Activated T-helper 2 cell treated with anti-CD3 and anti-CD28 coated beads, Interferon-gamma antibody, Interleukin-2, Interleukin-4, amounts not matched to agents 10 μg/mL and 5 μg/mL and 100 μg/mL, durations not matched to agents 14 hours and 24 hours and 36 hours (primary cell): ENCODE measurements at places on chromosomes 12 and 14. TPM values are rescaled to one million over a fixed set of nuclear protein-coding genes. Genes with fewer than 3 reads are reported as not detected.

GRCh38 chr14:100813291-100813690 is 12.6 kb upstream of the MEG3 start:
- DNase-seq, result no peak

DNA sequence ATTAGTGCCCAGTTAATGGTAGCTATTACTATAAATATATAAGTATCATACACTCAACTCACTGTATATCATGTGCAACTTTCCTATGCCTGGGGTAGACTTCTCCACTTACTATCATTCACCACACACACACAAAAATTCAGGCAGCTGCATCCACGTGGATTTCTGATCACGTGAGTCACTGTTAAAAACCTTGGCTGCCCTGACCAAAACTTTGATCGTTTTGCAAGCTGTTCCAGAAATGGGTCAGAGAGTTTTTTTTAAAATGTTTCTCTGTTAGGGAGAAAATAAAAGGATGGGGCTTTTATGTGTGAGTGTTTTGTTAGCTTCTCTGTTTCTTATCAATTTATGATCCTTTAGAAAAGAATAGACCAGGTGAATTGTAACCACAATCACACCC is 198.2 kb upstream of the CNOT2 start:
- DNase-seq, result no peak

RILPL1 gene
- total RNA-seq, result 5.9 and 6.0 TPM in 2 replicates

DNA sequence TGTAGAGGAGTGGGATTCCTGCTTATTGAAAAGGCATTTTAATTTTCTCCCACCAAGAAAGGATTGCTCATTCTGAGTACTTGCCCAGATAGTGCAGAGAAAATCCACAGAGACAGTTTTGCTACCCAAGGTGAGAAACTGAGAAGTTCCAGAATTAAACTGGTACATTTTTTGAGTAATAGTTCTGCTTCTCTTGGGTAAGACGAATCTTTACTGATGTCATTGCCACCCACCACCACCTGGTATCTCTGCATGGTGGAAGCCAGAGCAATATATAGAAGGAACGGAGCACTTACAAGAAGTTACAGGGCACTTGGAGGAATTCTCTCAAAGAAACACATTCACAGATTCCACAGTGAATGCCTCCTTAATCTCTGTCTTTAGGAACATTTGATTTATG is 20.7 kb upstream of the FRMD6 start:
- DNase-seq, result no peak

GRCh38 chr12:15966426-15966825 is 55.3 kb downstream of the DERA start:
- DNase-seq, result no peak

- DNase-seq, result no peak
These were observed 79.7 kb downstream of the PTPRR start for GRCh38 chr12:70840656-70841350.

- no peak for DNase-seq
These were observed 9.3 kb upstream of the DENND5B start for GRCh38 chr12:31600252-31600651.

- no peak for DNase-seq
These were observed 21.4 kb downstream of the CLSTN3 start for GRCh38 chr12:7151532-7151931.

ANKRD33 gene
- total RNA-seq, result not detected in 2 replicates

- no peak for DNase-seq
These were observed 7.9 kb downstream of the C2CD5 start for GRCh38 chr12:22536346-22536945.

FAM186B gene
- 0.30 and 0.37 TPM in 2 replicates for total RNA-seq

GRCh38 chr14:98444077-98444476 is 827.9 kb downstream of the BCL11B start:
- no peak for DNase-seq

DNA sequence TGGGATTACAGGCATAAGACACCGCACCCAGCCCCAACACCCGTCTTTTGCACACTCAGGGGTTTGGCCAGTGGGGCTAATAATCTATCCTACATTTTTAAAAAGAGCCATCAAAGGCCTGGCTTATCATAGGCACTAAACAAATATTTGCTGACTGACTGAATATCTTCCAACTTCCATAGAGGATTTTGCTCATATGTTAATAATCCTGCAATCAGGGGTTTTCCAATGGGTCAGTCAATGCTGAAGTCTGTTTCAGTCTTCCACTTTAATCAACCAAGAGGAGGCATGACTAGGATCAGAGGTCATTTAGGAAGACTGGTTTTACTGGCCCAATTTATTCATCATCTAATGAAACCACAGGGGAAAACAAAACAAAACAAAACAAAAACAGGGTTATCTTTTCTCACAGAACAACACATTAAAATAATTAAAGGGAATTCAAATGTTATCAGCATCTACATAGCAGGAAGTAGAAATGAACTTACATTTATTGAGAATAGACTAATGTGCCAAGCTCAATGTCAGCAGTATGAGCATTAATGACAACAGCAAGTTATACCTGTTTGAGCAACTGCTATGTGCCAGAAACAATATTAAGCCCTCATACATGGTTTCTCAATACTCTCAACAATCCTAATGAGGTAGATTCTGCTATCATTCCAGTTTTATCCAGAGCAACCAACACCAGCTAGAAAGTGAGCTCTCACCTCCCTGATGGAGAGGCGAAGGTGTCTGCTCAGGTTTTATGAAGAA is 372.2 kb downstream of the EGLN3 start:
- DNase-seq, result no peak

DNA sequence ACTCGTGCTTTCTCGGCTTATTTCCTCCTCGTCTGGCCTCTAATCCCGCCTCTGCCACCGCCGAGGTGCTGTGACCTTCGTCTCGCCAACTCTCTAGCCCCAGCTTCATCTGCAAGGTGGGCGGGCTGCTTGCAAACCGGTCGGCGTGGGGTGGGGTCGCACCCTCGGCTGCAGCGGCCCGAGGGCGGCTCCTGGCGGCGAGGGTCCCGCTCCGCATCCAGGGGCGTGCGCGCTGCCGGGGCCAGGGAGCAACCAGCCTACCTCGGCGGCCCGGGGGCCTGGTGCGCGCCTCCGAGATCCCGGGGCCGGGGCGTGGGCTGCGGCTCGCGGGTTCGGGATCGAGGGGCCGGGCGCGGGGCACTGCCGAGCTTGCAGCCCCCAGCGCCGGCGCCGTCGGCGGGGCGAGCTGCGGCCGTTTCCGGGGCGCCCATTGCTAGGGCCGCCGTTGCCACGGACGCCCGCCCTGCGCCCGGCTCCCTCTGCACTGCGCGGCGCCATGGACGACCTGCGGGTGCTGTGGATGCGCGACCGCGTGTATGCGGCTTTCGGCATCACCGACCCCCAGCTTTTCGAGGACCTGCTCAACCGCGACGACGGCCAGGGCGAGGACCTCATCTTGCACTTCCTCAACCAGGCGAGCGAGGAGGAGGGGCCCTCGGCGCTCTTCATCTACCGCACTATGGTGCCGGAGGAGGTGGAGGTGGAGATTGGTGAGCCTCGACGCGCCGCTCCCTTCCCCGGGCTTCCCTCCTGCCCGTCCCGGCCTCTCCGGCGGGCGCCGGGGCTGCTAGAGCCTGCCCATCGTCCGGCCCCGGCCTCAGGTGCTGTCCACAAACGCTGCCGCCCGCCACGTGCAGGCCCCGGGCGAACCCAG is at the start of gene DNAH10:
TSS of gene DNAH10 (plus strand) at position 461 of the 874 bp plus-strand sequence. CDS start at position 497, 36 bp downstream.
- no peak for DNase-seq

MEG3 gene
- not detected in 2 replicates for total RNA-seq

GRCh38 chr12:51390891-51391282 is 319 bp downstream of the GALNT6 start:
- no peak for DNase-seq

GRCh38 chr12:33876618-33877017 is 145.7 kb upstream of the ALG10 start:
- no peak for DNase-seq

GRCh38 chr14:51087031-51087441 is 7.9 kb downstream of the TRIM9 start:
- no peak for DNase-seq

DNA sequence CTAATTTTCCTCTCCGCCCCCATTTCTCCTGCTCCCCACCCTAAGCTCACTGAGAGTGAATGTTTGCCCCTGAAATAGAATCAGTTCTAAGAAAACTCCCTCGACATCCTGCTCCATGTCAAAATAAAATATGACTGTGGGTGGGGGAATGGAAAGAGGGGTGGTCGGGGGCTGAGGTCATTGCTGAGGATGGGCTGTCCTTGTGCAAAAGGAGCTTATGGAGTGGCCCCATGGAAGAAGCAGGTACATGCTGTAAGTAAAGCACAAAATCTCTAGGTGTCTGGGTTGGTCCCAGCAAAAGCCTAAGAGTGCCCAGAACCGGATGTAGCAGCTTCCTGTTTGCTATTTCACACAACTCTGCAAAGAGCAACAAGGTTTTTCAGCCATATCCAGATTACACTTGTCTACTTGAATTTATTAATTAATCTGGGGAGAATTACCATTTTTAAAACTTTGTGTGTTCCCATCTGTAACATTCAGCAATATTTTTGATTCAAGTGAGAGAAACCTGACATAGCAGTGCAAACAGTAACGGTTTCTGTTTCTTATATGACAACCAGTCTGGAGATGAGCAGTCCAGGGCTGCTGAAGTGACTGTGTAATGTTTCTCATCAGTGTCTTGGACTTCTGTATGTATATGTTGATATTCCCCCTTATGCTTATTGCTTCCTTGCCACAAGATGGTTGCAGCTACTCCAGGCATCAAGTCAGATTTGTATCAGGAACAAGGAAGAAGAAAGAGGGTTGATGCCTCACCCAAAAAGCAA is 40.4 kb upstream of the GZMB start:
- no peak for DNase-seq

DNA sequence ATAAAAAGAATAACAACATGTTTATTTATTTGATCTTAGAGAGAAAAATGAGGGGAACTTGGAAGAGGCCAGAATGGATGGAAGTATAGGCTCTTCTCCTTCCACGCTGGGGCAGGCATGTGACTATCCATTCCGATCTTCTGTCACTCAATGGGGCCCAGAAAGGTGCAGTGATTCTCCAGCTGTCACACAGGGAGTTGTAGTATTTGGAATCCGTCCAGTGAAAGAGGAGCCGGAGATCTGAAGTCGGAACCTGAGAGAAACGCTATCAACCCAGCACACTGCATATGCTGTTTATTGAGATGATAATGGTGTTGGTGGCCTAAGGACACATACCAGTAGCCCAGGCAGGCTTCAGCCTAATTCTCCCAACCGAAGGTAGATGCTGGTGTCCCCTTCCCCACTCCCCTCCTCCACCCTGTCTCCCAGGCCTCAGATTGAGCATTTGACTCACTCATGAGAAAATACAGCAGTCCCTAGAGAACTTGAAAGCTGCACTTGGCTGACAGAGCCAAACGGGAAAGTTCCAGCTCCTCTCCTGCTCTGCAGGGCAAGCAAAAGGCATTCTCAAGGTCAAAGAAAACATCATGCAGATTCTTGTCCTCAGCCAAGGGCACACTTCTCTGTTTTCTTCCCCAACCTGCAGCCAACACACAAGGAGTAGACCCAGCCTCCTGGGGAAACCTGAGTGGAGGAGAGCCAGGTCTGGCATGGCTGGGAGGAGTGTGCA is 100.4 kb downstream of the IRF2BPL start:
- DNase-seq, result no peak

MAP3K9 gene
- total RNA-seq, result 5.5 and 5.6 TPM in 2 replicates

DNA sequence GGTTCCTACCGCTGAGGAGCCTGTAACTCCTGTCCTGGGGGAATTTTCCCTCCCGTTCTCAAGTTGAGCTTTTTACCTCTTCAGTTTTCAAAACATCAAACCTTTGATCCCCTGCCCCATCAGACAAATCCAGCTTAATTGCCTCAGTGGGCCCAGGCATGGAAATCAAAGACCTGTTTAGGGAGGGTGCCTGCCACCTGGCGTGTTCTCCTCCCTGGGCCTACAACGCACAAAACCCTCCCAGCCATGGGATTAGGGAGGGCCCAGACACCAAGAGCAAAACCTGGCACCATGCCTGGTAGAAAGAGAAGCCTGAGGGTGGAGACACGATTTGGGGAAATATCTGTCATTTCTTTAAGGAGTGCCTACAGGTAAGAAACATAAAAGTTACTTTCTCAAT is 672.9 kb downstream of the BCL11B start:
- no peak for DNase-seq

PTGDR gene
- 0.07 and 0.25 TPM in 2 replicates for total RNA-seq

GDF3 gene
- total RNA-seq, result not detected in 2 replicates

- DNase-seq, result no peak
These were observed 68.8 kb downstream of the GALNT16 start for GRCh38 chr14:69328765-69329164.

- DNase-seq, result no peak
These were observed 520.5 kb upstream of the STXBP6 start for GRCh38 chr14:25570483-25570882.

- DNase-seq, result no peak
These were observed 36.3 kb downstream of the PPP2R5C start for GRCh38 chr14:101797856-101798255.

DNA sequence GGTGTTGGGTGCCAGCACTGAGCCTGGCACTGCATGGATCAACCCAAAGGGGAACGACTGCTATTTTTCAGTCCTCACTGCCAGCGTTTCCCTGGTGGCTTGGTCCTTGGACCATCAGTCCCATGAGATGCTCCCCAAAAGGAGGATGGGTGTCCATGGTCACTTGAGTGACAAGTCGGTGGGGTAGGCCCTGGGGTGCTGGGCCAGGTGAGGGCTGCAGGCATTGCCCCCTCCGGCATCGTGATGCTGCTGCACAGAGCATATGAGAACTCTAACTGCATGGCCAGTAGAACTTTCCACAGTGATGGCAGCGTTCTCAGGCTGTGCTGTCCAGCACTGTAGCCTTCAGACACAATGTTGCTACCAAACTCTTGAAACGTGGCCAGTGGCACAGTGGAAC is 16.2 kb downstream of the SETD1B start:
- no peak for DNase-seq

- DNase-seq, result no peak
These were observed 90.1 kb upstream of the KCNA1 start for GRCh38 chr12:4819654-4820053.

- DNase-seq, result no peak
These were observed 3.4 kb downstream of the MMP17 start for GRCh38 chr12:131831635-131832041.

DNA sequence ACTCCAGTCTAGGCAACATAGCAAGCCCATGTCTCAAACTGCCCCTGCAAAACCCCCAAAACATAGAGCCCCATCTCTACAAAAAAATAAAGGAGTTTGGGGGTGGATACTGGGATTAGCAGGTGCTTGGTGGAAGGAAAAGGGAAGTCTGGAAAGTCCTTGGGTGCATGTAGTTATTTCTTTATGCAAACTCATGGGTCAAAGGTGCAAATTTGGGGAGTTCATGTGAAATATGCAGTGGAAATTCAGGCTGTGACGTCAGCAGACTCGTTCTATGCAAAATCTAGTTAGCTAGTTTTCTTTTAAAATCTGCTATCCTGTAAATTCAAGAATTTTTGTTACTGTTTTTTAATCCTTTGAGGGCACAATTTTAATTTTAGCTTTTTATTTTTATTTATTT is 51.3 kb downstream of the GNS start:
- no peak for DNase-seq
